ENCODE measurements at places on chromosomes 7 and 10. TPM values are rescaled to one million over a fixed set of nuclear protein-coding genes. Genes with fewer than 3 reads are reported as not detected.

The GRID1 gene
- 0.16 TPM for total RNA-seq

The VGF gene
- 0.91 TPM for total RNA-seq

The SFRP5 gene
- total RNA-seq, result not detected

The UNC5B gene
- 35.6 TPM for total RNA-seq

The BNIP3 gene
- total RNA-seq, result 202 TPM

The POP7 gene
- total RNA-seq, result 29.5 TPM

The RBP4 gene
- not detected for total RNA-seq

The SDK1 gene
- total RNA-seq, result 4.9 TPM

The HOXA6 gene
- 15.0 TPM for total RNA-seq

The RAPGEF5 gene
- total RNA-seq, result 1.8 TPM

The HOXA5 gene
- 134 TPM for total RNA-seq

The ABCB4 gene
- total RNA-seq, result 2.5 TPM

The PTPRZ1 gene
- not detected for total RNA-seq

The IL2RA gene
- total RNA-seq, result not detected

The SERPINE1 gene
- 3,652 TPM for total RNA-seq
